Prostate gland (tissue), 2 donors: ENCODE measurements at places on chromosomes 7 and 10. TPM values are rescaled to one million over a fixed set of nuclear protein-coding genes. Genes with fewer than 3 reads are reported as not detected.

DNA sequence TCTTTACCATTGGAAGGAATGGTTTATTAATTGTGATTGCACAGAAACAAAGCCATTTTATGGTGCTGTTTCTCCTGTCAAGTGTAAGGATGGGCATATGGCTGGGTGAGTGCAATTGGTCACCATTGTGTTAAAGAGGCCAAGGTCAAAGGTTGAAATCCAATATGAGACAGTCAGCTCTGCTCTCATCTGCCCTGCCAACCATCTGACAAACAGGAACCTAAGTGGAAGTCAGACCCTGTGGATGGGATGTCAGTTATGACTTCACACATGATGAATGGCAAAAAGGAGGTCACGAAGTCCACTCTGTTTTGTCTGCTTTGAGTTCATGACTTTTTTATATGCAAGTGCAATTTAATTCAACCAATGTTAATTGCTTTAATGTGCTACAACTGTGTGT, 172.7 kb upstream of the TMEM229A start:
- no peak for DNase-seq

The ACTR3C gene
- 15.1 TPM for total RNA-seq

GRCh38 chr10:121078036-121078435, 226.9 kb downstream of the WDR11 start:
- no peak for DNase-seq

GRCh38 chr7:116351966-116352365, 141.6 kb downstream of the TES start:
- no peak for DNase-seq

The AKR1C3 gene
- 12.8 TPM for total RNA-seq

DNA sequence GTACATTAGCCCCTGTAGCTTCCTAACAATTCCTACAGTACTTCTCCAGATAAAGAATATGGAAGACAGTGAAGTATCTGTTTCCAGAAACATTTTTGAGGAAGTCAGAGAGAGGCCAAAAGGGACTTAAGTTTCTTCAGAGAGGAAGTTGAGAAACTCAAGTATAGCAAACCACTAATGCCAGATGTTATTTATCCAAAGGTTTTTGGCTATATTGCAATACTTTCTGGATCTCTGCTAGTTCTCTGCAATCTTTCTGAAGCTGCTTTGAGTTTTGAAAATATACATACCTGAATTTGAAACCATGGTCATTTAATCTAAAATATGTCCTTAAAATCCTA, 64.7 kb downstream of the BICC1 start:
- DNase-seq, result no peak

The NANOS1 gene
- total RNA-seq, result 5.9 TPM

- DNase-seq, result no peak
Observed at GRCh38 chr7:106309362-106309761, 24.6 kb upstream of the NAMPT start.

DNA sequence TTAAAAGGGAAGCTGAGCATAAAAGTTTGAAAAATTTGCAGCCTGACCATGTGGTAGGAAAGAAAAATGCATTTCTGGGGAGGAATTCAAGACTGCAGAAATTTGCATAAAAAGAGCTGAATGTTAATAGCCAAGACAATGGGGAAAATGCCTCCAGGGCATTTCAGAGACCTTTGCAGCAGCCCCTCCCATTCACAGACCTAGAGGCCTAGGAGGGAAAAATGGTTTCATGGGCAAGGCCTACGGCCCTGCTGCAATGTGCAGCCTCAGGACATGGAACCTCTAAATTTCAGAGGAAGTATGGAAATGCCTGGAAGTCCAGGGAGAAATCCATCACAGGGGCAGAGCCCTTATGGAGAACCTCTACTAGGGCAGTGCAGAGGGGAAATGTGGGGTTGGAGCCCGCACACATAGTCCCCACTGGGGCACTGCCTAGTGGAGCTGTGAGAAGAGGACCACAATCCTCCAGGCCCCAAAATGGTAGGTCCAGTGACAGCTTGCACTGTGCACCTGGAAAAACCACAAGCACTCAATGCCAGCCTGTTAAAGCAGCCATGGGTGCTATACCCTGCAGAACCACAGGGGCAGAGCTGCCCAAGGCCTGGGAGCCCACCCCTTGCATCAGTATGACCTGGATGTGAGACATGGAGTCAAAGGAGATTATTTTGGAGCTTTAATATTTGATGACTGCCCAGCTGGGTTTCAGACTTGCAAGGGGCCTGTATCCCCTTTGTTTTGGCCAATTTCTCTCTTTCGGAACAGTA, 243.8 kb downstream of the DNAJB9 start:
- DNase-seq, result no peak

The DOCK4 gene
- 21.8 TPM for total RNA-seq
